NCI-H1417 (cell line): ENCODE measurements at places on chromosomes 5 and 9.
A peak's percentile ranks its signal among the peaks of the same experiment; 100 is the strongest.

DNA sequence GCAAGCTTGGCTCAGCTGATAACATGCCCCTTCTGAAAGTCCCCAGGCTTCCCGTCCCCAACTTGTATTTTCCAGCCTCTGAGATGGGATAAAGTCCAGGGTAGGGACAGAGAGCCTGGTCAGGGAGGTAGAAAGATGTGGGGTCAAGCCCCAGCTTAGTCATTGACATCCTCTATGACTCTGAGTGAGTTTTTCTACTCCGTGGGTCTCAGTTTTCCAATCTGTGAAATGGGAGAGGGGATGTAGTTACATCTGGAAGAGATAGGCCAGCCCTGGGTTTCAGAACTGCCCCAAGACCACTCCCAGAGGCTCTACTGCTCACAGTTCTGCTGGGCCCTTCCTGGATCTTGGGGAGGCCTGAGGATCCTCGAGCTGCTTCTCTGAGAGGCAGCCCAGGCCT, 3.1 kb downstream of the GPRIN1 start:
- DNase-seq = no peak

DNA sequence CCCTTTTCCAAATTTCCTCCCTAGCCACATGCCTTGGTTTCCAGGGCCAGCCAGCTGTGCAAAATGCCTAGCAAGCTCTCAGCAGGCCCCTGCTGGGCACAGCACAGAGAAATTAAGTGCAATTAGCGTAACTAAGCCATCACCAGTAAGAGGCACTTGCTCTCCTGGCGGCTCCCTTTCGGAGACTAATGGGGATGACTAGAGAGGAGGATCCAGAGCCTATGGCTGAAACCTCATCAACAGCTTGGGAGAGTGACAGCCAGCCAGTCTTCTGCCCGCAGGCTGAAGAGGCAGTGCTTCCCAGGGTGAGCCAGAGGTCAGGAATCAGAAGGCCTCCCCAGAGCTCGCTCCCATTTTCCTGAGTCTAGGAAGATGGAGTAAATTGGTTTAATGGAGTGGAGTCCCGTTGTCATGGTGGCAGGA, 108.4 kb downstream of the KCNIP1 start:
- DNase-seq = no peak

DNA sequence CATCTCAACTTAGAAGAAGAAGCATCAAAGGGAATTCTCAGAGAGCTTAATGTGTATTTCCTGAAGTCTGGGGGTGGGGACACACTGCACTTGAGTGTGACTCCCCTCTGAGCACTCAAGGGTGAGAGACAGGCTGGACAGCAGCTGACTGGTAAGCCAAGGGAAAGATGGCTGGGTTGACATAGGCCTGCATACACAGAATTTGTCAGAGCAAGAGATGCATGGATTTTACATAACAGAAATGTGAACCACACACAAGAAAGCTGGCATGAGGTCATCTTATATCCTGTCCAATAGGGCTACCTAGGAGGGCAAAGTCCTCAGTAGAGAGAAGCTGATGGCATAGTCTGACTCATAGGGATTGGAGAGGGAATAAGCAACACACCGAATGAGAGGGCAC, 114.3 kb upstream of the EPB41L4A start:
- peak; percentile 4 for DNase-seq

DNA sequence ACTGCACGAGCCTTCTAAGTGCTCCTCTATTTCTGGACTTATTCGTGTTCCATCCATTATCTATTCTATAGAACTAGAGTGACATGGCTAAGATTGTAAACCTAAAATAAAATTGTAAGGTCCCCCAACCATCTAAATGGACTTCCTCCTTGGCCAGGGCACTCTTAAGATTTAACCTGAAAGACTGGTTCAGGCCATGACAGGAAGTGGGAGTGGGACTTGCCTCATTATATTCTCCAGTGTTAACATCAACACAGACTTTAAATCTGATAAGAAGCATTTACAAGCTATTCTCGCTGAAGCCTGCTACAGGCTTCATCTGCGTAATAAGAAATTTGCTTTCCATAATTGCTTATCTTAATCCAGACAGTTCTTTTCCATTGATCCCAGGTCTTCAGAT, 117.0 kb downstream of the SSBP2 start:
- no peak for DNase-seq

- no peak for DNase-seq
Measured at GRCh38 chr5:33934176-33934575, 2.0 kb upstream of the RXFP3 start.

DNA sequence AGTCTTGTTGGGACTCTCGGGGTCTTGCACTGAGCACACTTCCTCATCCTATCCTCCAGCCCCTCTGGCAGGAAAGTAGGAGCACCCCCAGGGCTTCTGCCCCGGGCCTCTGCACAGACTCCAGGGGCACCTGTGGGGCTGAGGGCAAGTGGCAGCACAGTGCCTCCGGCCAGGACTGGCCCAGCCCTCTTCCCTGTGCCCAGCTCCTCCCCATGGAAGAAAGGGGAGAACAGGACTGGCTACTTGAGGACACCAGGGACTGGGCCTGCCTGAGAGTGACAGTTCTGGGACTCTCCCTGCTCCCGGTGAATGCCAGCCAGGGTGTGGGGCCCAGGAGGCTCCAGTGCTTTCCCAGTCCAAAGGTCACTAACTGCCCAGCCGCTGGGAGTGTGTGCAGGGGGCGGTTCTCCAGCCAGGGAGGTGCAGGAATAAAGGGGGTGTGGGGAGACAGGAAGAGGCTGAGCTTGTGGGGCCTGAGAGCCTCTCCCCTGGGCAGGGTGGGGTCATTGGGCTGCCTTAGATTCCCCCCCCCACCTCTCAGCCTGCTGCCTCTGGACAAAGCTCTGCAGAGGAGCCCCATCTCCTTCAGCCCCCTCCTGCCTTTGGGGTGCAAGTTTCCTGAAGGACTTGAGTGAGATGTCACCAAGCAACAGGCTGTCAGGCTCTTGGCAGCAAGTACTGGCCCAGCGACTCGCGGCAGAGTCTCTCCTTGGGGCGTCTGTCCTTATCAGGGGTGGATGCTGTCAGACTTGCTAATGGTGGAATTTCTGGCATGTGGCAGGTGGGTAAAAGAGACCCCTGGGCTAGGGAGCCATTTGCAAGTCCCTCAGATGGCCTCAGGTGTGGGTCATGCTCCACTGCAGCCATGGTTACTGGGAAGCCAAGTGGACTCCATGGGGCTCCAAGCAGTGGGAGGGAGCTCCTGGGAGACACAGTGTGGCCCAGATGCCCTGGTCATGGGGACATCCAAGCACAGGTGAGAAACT, 19.1 kb upstream of the JADE2 start:
- DNase-seq = no peak

- no peak for DNase-seq
Measured at GRCh38 chr5:180401229-180401907, 48.2 kb upstream of the GFPT2 start.

GRCh38 chr5:159426694-159427093, 96.4 kb upstream of the IL12B start:
- DNase-seq = no peak

- DNase-seq = no peak
Measured at GRCh38 chr5:108788142-108788541, 40.4 kb downstream of the FER start.

GRCh38 chr9:111832449-111832848, 37.7 kb upstream of the SHOC1 start:
- DNase-seq = no peak

GRCh38 chr9:74729136-74729695, 158.5 kb downstream of the TRPM6 start:
- DNase-seq = no peak

DNA sequence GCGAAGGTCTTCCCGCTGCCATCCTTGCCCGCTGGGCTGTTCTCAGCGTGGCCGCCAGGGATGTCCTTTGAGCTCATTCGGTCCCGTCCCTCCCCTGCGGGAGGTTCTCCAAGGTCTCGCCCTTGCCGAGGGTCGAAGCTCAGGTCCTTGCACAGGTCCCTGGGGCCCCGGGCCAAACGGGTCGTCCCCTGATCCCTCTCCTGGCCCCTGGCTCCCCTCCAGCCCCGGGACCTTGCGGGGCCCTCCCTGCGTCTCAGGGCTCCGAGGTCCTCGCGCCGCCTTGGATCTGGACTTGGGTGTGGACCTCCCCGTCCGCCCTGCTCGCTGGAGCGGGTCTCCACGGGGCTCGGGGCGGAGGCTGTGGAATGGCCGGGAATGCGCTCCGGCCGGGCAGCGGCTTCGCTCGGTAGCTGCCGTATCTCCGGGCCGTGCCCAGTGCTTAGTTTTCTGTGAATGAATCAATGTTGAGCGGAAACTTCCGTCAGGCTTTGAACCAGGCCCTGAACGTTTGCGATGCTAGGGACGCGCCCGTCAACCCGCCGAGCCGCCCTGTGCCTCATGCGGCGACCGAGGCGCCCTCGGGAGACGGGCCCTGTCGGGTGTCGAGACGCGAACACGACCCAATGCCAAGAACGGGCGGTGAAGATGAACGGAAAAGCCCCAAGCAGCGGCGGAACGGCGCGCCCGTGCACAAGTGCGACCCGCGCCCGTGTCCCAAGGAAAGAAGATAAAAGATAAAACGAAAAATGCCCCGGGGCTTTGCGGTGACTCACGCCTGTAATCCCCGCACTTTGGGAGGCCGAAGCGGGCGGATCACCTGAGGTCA, 780 bp downstream of the RNU6ATAC start:
- peak; percentile 86 for DNase-seq

- peak; percentile 94 for DNase-seq
Measured at GRCh38 chr9:87725900-87726709, at the start of gene CTSL. Gene CTSL, plus strand, starts transcription at chr9:87726119. Its CDS starts 1,485 bp downstream, at chr9:87727604.

DNA sequence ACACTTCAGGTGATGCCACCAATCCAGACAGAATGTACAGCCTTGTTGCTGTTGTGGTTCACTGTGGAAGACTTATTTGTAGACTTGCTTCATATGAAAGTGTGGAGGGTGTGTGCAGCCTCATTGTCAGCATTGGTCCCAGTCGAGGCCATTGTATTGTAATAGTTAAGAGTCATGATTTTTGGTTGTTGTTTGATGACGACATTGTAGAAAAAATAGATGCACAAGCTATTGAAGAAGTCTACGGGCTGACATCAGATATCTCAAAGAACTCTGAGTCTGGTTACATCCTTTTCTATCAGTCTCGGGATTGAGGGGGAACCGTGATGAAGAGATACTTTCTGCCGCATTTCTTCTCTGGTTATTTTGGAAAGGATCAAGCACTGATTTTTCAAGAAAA, 56.4 kb upstream of the TLX3 start:
- DNase-seq = no peak

GRCh38 chr5:127838661-127839060, 135.5 kb downstream of the CCDC192 start:
- no peak for DNase-seq
